PC-3 (cell line): ENCODE measurements at places on chromosomes 5 and 9. TPM values are rescaled to one million over a fixed set of nuclear protein-coding genes. Genes with fewer than 3 reads are reported as not detected.

Gene MINAR2
- total RNA-seq, result not detected in 2 replicates

Gene ZBTB34
- total RNA-seq, result 1.6 and 1.8 TPM in 2 replicates

DNA sequence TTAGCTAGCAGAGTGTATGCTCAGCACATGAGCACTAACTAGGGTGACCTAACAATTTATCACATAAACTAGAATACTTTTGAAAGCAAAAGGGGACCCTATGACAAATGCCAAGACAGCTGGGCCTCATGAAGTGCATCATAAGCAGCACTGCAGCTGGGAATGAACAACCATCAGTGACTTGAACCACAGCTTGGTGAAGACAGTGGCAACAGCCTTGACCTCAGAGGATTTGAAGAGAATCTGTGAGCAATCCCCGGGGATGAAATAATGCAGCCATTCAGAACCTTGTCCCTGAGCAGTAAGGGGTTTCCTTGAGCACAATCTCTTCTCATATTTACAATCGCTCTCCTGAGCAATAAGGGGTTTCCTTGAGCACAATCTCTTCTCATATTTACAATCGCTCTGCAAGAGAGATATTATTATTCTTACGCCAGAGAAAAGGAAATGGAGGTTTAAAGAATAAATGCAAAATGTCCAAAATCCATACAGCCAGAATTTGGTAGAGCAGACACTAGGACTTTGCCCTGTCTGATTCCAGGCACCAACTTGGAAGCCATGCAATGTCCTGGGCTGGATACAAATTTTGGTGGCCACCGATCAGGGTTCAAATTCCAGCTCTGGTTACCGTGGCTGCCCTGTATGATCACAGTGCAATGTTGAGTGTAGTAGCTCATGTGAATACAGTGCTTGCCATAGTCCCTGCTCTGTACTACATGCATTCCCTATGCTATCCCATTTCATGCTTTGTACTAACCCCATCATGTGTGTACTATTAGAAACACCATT lies 846 bp upstream of the NSG2 start:
- H3K36me3 ChIP-seq, result no peaks in the 10 kb centered on the region
- no peaks in the 10 kb centered on the region for H3K4me1 ChIP-seq
- no peak overlapping the region for H3K4me3 ChIP-seq
- DNase-seq, result no peak

DNA sequence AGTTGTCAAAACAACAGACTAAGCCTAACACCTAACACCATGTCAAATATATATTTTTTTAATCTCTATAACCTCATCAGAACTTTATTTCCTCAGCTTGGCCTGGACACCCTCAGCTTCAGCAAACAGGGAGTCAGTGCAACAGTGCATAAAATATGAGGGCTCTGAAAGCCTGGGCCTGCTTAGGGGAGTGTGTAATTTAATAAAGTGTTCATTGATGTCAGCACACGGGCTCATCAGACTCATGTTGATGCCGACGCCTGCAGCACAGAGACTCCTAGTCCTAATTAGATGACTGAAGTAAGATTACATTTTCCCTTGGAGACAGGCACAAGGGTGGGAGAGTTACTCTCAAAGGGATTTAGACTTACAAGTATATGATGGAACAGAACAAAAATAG lies 37.8 kb downstream of the CDH10 start:
- H3K4me1 ChIP-seq, result no peaks in the 10 kb centered on the region
- no peak for DNase-seq
- no peaks in the 10 kb centered on the region for H3K27me3 ChIP-seq
- H3K36me3 ChIP-seq, result no peaks in the 10 kb centered on the region

DNA sequence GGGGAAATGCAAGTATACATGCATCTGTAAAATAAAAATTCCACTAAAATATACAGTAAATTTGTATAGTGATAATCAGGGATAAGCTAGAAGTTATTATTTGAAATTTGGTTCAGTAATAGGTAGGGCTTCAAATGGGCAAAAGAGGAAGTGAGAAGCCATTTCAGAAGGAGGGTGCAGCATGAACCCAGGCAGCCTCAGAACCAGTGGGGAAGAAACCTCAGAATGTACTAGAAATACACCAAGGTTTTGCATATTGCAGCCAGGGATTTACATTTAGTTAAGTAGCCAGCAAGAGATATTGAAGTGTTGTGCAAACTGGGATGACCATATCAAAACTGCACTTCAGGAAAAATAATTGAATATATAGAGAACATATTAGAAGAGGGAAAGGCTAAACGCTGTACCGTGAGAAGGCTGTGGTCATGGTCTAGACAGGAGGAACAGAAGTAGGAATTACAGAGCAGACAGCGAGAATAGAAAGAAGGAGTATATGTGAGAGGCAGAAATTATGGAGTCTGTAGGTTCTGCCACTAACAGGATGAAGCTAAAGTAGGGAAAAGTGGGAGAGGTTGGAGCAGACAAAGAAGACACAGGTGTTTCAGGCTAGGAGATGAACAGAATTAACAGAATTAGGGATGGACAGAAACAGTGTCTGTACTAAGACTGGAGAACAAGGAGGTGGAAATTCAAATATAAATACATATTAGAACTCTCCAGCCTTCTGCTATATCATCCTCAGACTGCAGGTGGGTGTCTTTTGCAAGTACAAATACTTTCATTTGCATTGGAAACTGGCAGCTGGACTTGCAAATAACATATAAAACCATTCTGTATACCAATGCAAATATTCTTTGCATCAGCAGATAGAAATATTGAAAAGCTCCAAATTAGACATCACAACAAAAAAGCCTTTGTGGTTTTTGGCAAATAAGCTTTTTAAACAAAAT lies 335.6 kb downstream of the ZNF608 start:
- no peaks in the 10 kb centered on the region for H3K36me3 ChIP-seq
- no peak overlapping the region for H3K27ac ChIP-seq
- H3K4me3 ChIP-seq, result no peak overlapping the region
- no peaks in the 10 kb centered on the region for H3K4me1 ChIP-seq
